Astrocyte (in vitro differentiated cells and primary cell): ENCODE measurements at places on chromosomes 5 and 9. TPM values are rescaled to one million over a fixed set of nuclear protein-coding genes. Genes with fewer than 3 reads are reported as not detected.
A peak's percentile ranks its signal among the peaks of the same experiment; 100 is the strongest.

The FAXDC2 gene
- total RNA-seq = 3.6 and 3.7 TPM in 2 replicates

The SPATA31A3 gene
- total RNA-seq = not detected in 2 replicates

The RMRP gene
- total RNA-seq = 13,402 and 14,410 TPM in 2 replicates

The CDH6 gene
- 90.1 and 106 TPM in 2 replicates for total RNA-seq

The LRRC19 gene
- not detected in 2 replicates for total RNA-seq

The MARCHF11 gene
- total RNA-seq = 0.79 TPM in 1 of 2 replicates, not detected in the other

The WWC1 gene
- total RNA-seq = 33.6 and 48.6 TPM in 2 replicates

The SHB gene
- 53.4 and 54.5 TPM in 2 replicates for total RNA-seq

The CYLC2 gene
- not detected in 2 replicates for total RNA-seq

The SLC6A19 gene
- total RNA-seq = not detected in 2 replicates

DNA sequence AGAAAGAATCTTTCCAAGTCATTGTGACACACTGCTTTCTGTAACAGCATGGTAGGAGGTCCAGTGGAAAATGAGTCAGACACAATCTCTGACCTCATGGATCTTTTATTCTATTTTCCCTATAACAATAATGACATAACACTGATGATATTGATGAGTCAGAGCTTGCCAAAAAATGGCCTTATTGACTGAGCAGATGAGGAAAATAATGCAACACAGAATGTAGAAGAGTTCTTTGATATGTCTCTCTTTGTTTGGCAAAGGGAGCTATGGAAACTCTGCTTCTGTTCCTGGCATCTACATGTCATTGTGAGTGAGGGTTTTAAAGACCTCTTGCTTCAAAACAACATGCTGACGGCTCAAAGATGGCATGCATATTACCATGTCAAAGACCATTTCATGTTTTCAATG lies 443.1 kb upstream of the ZNF608 start:
- DNase-seq = peak; percentile 20

- no peak for DNase-seq
These were observed 125.8 kb downstream of the SCAMP1 start for GRCh38 chr5:78486218-78486617.

DNA sequence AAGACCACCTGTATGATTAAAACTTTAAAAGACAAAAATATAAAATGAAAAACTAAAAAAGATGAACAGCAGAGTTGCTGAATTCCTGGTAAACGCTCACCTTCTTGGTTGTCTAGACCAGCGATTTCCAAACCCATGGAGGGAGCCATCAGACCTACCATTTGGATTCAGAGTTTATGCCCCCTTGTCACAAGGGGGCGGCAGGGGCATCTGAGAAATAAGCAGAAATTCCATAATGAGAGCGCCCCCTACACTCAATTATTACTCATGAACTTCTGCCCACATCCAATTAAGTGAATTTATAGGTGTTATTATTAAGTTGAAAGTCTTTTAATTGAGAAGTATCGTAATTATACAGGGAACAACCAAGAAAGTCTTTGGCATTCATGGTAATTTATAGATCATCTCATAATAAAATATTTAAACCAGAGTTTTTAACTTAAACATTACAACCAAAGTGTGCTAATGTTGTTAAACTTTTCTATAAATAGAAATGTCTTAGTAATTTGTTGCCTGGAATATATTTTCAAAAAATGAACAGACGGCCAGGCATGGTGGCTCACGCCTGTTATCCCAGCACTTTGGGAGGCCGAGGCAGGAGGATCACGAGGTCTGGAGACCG lies 35.2 kb upstream of the SPATA31C2 start:
- DNase-seq = peak; percentile 51

DNA sequence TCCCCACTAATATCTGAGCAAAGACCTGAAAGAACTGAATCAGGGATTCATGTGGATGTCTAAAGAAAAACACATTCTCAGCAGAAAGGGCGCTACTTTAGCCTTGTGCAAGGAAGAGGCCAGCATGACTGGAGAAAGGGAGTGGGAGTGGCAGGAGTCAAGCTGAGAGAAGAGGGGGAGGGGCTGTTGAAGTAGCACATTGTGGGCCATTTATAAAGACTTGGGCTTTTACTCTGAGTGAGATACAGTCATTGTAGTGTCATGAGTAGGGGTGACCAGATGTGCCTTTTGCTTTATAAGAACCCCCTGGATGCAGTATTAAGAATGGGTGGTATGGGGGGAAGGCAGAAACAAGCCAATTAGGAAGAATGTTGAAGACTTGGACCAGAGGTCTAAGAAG lies 452.8 kb downstream of the ENC1 start:
- DNase-seq = no peak

DNA sequence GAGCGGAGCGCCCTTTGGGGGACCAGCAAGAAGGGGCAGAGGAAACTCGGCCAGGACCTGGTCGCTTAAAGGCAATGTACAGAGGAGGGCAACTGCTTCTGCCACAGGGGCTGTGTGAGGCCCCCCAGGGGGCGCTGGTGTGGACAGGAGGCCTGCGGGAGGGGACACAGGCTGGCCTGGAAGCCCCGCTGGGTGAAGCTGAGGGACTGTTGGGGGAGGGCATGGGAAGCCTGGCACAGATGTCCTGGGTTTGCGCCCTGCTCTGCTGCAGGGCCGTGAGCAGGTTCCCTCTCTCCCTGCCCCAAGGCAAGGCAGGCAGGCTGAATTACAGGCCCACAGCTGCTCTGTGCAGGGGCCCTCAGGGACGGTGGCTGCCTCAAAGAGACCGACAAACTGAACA lies 5.4 kb downstream of the MED22 start:
- no peak for DNase-seq

- DNase-seq = no peak
These were observed 10.8 kb downstream of the DIAPH1 start for GRCh38 chr5:141608046-141608445.

DNA sequence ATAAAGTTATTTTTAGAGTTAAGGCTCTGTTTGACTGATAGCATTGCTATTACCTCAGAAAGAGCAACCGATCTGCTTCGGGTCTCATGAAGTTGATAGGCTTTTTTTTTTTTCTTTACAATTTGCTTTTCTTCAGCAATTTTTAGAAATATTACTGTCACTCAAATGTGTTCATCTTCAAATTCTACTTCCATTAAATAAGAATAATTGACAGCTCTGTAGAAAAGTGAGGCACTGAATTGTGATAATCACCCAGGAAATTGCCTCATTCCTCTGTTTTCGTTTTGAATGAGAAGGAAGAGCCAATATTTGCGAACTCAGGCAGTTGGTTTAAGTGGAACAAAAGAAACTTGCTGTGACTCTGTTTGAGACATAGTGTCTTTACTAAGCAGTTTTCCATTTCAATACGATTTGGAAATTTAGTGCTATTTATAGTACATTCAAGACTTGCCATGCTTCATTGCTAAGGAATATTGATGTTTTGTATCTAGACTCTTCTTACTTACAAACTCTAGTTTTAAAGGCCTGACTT lies 700.5 kb upstream of the CDH10 start:
- no peak for DNase-seq

DNA sequence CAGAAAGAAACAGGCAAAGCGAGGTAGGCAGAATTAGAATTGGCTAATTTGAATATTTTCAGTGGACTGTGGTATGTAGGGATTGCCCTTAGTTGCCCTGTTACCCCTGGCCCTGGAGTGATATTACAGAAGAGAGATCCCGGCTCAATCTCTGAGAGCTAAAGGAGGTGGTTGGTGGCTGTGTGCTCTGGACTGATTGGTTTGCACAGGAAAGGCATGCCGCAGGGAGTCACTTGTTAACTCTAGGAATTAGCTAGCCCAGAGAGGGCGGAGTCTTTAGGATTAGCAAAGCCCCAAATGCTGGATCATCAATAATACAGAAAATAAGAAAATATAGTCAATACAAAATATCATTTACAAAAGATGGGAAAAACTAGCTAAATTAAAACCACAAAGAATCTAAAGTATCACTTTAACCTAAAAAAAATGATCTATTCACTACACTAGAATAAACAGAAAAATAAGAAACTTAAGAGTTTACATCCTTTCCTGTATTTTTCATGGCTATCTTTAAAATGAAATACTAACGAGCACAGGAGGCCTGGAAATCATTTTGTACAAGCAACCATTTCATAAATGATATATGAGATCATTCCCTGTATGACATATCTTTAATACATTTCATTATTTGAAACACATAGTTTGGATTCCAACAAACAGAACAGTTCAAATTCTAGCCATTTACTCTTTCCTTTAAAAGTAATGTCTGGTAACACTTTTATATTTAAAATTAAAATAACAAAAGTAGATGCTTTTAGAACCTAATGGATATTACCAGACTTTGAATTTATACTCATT lies 71.1 kb downstream of the GNAQ start:
- DNase-seq = no peak

DNA sequence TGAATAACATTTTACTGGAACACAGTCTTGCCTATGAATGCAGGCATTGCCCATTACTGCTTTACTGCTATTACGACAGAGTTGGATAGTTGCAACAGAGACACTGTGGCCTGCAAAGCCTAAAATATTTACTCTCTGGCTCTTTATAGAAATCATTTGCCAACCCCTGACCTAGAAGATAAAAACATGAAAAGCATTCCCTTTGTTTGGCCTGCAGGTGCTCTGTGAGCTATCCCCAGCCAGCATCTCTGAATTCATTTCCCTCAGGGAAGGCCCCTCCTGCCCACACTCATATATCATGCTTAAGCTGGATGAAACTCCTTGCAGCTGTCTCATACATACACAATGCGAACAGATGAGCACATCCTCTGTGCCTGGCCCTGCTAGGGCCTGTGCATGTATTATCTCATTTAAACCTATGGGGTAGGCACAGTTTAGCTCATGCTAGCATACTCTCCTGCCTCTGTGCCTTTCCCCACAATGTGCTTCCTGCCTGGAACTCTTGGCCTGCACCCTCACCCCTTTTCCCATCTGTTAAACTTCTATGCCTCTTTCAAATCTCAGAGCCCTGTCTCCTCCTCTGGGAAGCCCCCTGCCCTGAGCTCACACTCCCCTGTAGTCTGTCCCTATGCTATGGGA lies 193.1 kb downstream of the PAX5 start:
- DNase-seq = no peak

DNA sequence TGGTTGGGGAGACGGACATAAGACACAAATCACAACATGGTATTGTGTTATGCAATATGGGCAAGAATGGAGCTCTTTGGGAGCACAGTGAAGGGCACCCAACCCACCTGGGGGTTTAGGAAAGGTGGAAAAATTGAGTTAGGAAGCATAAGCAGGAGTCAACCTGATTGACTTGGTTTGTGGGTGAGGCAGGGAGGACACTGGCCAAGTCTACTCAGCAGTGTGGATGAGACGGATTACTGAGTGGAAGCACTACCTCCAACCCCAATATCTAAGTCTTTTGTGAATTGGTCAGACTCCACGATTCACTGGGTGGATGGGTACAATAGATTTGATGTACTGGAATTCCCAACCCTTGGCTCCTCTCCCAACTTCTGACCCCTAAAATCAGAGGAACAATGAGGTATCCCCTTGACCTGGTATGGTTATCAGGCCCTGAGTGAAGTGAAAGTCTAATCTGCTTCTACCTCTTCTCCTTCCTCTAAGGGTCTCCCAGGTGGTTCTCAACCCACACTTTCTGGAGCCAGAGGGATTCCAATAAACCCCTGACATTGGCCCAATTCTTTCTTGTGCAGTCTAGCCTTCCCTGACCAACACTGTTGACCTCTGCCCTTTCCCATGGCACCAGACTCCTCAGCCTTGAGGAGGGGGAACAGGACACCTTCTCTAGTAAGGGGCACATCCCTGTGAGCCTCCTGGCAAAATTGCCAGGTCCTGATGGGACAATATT lies 5.2 kb downstream of the EGR1 start:
- DNase-seq = no peak

- DNase-seq = no peak
These were observed 167.8 kb downstream of the COL23A1 start for GRCh38 chr5:178422400-178422775.

- DNase-seq = no peak
These were observed 3.5 kb downstream of the LAMC3 start for GRCh38 chr9:131012396-131012917.

DNA sequence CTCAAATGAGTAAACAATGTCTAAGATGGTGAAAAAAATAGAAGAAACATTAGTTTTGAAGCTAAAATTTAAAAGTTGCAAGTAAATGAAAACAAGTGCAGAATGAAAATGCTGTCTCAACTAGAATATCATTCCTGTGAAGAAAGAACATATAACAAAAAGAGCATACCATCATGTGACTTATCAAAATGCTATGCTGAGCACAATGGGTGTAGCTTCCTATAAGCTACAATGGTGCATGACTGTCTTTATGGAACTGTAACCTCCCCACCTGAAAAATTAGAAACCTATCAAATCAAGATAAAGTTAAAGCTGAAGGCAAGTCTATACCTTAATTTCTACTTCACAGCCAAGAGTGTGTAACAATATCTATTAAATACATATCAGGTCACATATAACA lies 192.0 kb downstream of the AP3B1 start:
- DNase-seq = no peak

- DNase-seq = no peak
These were observed 41.9 kb upstream of the CFAP157 start for GRCh38 chr9:127664678-127665507.

- no peak for DNase-seq
These were observed 29.7 kb upstream of the GLDC start for GRCh38 chr9:6675268-6675667.

DNA sequence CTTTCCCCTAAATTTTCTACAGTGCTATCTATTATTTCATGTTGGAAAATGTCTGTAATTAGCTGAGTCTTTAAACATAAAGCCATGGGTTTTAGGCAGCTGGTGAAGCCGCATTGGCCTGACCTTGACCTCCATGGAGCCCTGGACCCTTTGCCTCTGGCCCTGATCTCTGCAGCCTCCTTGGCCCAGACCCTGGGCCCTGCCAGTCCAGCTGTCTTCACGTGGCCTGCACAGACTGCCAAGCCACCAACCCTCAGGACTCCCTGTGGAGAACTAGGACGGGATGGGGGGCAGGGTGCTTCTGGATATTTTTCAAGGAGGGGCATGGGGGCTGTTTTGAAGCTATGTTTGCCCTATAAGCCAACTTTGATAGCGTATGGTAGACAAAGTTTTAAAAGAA lies 29.8 kb upstream of the PPARGC1B start:
- no peak for DNase-seq

DNA sequence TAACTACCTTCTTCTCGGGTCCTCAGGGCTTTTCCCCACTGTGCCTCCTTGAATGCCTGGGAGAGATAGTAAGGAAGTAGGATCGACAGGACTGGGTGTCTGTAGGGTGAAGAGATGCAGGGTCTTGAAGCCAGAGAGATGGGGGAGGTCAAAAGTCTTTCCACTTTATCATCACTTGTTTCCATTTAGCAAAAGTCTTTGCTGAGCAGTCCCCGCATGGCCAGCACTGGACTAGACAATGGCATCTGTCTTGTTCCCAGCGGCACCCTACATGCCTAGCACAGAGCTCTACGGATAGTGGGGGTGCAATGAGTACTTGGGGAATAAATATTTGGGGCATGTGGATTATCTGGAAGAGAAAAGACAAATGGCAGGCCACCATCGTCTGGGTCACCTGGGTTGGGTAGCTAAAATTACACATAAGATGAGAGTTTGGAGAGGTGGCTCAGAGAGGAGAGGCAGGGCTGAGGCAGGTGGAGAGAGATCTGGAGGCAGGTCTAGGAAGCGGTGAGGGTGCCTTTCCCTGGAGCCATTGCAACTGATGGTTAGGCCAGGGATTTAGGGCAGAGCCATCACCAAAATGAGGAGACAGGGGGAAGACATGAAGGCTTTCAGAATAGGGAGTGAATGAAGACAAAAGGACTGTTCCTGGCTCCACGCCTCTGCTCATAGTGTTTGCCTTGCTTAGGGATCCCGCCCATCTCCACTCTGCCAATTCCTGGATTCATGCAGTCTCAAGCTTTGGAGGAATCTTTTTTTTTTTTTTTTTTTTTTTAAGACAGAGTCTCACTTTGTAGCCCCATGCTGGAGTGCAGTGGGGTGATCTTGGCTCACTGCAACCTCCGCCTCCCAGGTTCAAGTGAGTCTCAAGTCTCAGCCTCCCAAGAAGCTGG lies 250.8 kb upstream of the KLF4 start:
- DNase-seq = no peak

- DNase-seq = no peak
These were observed 5.4 kb upstream of the ANKRD31 start for GRCh38 chr5:75242067-75242466.
